ENCODE measurements at places on chromosomes 7 and 10.

DNA sequence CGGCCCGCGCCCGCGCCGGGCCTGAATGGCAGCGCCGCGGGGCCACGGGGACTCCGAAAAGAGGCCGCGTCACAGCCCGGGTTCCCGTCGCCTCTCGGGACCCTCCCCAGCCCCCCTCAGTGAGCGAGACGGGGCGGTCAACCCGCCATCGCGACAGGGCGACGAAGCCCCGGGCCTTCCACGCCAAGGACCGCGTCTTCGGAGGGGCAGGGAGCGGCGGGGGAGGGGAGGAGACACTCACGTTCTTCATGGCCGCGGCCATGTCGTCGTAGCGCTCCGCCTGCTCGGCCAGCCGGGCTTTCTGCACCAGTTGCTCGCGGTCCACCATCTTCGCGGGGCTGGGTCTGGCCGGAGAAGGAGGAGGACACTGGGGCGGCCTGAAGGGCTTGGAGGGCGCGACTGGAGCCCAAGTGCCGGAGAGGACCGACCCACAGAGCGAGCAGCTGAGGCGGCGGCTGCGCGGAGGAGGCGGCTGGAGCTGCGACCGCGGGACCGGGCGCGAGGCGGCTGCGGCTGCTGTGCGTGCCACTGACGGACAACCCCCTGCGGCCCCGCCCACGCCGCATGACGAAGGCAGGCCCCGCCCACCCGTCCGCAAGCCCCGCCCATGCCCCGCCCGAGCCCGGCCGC, at the start of gene YWHAG:
YWHAG (minus strand) TSS at position 511 of the 630 bp plus-strand sequence; CDS start at position 328, 183 bp downstream.
- peak; percentile 70 for DNase-seq

DNA sequence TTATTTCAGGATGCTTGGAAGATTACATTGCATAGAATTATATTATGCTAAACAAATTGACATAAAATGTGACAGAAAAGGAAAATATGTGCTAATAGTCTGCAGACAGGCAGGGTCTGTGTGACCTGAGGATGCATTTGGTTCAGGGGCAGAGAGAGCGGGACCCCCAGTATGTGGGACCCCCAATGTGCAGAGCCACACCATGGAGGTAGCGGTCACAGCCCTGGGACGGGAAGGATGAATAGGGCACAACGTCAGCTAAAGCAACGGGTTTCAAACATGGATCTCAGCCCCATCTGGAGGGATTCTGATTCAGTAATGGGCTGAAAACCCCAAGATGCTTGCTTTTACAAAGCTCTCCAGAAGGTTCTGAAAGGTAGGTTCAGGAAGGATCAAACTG, 251.8 kb upstream of the ADARB2 start:
- DNase-seq = no peak

- no peak for DNase-seq
Measured at GRCh38 chr7:38274927-38275620, 1.6 kb upstream of the TARP start.

DNA sequence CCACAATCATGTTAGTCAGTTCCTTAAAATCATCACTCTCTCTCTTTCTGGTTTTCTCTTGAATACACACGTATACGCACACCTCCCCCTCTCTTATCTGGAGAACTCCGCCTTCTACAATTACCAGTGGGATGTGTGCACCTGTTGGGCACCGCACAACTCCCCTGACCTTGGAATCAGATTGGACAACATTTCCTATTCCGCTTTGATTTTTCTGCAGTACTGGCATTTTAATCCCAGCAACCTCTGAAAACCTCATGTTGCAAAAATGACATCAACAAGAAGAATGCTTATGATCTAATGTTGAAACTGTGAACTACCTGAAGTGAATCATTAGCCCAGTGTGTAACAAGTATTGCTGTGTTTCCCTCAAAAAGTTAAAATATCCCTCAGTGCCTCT, 109.6 kb downstream of the KIAA1217 start:
- no peak for DNase-seq

DNA sequence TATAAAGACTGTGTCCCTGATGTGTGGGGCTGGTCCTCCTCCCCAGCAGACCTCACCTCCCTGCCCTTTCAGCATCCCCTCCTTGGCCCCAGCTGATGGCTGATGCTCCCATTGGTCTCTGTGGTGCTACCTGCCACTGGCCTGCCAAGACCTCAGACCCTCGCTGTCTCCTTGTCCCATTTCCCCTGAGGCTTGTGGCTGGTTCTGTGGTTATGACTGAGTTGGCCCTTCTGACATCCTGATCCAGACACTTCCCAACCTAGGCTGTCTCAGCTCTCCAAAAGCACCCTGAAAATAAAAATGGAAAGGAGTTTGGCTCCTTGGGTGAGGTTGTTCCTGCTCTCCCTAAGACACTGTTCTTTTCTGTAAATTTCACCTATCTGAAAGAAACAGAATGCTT, 214.2 kb downstream of the RPS24 start:
- no peak for DNase-seq

DNA sequence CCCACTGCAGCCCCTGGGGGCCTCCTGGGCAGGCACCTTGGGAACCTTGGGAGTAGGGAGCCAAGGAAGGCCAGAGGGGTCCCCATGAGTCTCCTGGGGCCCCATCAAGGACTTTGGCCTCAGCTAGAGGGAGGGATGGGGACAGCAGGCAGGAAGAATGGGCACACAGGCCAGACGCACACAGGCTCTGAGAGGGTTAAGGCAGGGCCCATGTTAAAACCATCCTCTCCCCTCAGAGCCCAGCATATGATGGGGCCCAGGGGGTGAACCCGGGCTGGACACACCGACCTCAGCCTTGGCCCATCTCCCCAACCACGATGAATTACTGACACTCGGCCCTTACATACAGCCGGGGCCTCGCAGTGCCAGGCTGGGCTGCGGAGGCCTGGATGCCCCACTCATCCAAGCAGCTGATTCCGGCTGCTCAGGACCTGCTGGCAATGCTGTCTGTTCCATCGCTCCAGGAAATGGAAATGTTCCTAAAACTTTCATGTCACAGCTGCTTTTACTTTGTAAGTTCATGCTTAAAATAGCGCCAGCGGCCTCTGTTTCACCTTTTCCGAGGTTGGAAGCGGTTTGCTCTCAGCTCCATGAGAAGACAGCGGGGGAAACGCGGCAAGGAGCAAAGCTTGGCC, 17.3 kb upstream of the INPP5A start:
- DNase-seq = no peak

DNA sequence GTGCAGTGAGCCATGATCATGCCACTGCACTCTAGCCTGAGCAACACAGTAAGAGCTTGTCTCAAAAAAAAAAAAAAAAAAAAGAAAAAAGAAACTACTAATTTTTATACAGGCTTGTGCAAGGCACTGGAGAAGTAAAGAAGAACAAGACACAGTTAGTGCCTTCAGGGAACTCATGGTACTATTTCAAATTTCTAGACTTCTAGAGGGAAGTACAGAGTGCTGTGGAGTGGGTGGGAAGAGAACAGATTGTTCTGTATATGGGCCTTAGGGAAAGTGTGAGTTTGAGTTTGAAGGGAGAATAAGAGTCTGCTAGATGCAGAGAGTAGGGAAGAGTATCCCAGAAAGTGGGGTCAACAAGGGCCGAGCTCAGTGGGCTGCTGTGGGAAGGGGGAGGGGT, 234.8 kb downstream of the PHTF2 start:
- DNase-seq = no peak

- no peak for DNase-seq
Measured at GRCh38 chr10:126068322-126068721, 172.0 kb downstream of the FANK1 start.

DNA sequence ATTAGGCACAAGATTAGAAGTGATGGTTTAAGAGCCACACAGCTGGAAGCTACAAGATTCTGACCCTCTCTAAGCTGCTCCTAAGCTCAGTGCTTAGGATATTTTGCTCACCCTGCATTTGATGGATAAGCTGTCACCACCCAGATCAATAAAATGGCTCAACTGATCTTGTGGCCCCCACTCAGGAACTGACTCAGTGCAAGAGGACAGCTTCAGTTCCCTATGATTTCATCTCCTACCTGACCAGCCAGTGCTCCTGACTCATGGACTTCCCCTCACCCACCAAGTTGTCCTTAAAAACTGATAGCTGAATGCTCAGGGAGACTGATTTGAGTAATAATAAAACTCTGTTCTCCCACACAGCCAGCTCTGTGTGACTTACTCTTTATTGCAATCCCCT, 833.8 kb downstream of the GRID1 start:
- DNase-seq = no peak

- DNase-seq = no peak
Measured at GRCh38 chr7:70317356-70317755, 719.1 kb downstream of the AUTS2 start.

DNA sequence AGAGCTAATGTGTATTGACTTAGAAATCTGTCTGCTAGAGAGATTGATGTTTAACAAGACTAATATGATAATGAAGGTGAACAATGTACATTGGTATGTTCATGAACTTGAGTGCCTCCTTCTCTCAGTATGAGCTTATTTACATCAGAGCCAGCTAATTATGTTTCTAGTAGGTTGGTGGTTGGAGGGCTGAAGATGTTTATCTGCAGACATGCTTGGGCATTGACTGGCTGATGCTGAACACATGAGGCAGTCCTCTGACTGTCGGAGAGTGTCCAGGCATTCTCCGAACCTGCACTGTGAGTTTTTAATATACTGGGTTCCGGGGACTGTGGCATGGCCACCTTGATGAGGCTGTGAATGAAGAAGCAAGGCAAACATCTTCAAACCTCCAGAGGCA, 47.5 kb downstream of the BMPER start:
- no peak for DNase-seq

GRCh38 chr7:51316262-51316665, 345 bp downstream of the COBL start:
- DNase-seq = no peak

DNA sequence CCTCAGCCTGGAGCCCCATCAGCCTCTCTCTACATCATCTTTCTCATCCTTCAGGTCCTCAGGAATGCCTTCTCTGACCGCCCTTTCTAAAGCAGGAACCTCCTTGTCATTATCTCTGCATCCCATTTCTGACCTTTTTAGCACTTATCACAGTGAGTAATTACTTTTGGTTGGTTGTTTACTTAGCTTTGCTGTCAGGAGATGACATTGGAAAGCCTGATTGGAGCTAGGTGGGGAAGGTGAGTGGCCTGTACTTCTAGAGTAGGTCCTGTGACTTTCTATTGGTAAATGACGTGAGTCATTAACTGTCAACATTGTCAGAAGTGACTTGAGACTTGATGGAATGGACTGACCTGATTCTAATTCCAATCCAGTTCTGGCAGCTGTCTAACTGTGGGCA, 9.3 kb upstream of the SLC25A13 start:
- no peak for DNase-seq

GRCh38 chr10:33664070-33664469, 329.6 kb upstream of the NRP1 start:
- no peak for DNase-seq

GRCh38 chr10:76779796-76780301, 857.8 kb downstream of the KCNMA1 start:
- DNase-seq = no peak

DNA sequence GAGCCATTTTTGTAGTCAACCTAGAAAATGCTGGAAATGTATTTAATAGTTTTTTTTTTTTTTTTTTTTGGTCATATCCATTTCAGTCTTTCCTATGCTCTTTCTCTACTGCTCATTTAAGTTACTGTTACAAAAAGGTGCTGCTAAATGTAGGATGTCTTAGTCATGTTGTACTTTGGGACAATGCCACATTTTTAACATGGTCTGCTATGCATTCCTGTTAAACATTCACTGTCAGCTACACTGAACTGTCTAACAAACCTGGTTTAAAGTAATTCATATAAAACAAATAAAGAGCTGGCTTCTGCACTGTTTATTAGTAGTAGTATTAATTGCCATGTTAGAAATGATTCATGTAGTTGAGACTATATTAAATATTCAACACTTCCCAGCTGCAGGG, 108.6 kb downstream of the NSUN6 start:
- DNase-seq = no peak

DNA sequence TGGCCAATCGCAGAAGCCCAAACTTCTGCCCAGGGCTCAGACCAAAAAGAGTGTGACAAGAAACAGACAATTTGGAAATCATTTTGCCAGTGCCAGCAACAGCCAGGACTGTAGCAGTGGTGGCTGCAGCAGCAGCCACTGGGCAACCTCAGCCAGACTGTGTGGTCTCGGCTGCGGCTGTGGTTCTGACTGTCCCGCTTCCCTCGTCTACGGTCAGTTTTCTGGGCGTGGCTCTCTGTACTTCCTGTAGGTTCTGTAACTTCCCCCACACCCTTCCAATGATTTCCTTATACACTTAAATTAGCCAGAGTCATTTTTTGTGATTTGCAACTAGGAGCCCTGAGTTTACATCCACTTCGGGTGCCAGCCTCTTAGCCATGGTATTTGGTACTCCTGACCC, 39.9 kb downstream of the CYTH3 start:
- DNase-seq = no peak

GRCh38 chr7:4682621-4683042, 537 bp downstream of the FOXK1 start:
- DNase-seq = no peak

- DNase-seq = no peak
Measured at GRCh38 chr10:125192620-125193019, 32.3 kb upstream of the CTBP2 start.

DNA sequence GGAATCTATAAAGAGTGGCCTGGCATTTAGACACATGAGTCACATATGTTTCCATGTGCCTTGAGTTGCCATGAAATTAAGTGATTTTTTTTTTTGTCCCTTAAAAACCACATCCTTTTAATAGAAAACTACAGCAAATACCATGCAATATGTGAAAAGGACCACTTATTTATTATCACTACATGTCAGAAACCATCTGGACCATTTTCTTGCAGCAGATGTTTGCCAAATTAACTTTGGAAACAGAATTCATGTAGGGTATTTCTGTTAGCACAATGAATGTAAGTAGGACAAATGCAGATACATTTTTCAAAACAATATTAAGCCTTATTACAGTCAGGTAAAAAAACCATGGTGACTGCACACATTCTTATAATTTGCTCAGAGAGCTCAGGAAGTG, 230.6 kb downstream of the REEP3 start:
- DNase-seq = no peak

DNA sequence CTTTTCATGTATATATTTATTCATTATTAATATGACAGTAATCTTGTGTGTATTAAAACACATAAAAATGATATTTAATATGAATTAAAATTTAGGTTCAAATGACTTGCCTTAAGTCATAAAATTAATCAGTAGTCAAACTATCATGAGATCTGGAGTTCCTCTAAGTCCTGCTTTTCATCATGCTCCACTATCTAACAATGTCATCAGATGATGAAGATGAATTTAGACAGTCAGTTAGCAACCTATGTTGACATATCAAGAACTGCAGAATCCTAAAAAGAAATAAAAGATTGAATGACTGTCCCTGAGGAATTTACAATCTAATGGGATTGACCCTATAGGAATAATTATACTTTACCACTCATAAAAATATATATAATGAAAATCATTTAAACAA, 7.1 kb downstream of the CABCOCO1 start:
- no peak for DNase-seq

DNA sequence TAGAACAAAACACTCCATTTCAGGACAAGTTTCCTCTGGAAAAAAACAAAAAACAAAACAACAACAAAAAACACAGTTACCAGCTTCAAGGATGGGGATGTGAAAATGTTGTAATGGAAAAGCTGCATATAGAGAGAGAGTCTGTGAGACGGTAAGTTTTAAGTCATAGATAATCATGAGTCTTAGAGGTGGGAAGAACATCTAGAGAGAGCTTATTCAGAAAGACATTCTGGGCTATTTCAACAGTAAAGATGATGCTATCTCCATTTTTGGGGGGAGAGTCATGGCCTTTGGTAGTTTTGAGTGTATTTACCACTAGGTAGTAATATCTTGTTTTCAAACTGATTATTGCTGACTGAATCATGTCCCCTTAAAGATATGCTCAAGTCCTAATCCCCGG, 23.3 kb upstream of the INPP5F start:
- no peak for DNase-seq

All from GM12892 (cell line).